IMR-90 (cell line): ENCODE measurements at places on chromosomes 1 and 21. TPM values are rescaled to one million over a fixed set of nuclear protein-coding genes. Genes with fewer than 3 reads are reported as not detected.
A peak's percentile ranks its signal among the peaks of the same experiment; 100 is the strongest.

DNA sequence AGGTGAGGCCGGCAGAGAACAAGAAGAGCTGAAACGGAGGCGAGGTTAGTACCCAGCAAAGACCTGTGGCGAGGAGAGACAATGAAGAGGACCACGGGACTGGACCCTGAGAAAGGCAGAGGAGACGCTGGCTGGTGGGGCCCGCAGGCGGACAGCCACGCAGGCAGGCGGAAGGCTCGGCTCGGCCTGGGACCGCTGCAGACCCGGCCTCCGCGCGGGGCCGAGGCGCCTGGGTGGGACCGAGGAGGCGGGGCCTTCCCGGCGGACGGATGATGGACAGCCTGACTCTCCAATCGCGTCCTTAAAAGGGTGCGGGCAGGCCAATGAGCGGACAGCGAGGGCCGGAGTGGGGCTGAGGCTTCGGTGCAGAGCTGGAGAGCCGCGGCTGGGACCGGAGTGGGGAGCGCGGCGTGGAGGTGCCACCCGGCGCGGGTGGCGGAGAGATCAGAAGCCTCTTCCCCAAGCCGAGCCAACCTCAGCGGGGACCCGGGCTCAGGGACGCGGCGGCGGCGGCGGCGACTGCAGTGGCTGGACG lies at the start of gene MPZL1:
Gene MPZL1, plus strand, starts transcription at position 366 of the 535 bp plus-strand sequence. CDS start 170 bp downstream, outside the sequence.
- DNase-seq = peak; percentile 92

DNA sequence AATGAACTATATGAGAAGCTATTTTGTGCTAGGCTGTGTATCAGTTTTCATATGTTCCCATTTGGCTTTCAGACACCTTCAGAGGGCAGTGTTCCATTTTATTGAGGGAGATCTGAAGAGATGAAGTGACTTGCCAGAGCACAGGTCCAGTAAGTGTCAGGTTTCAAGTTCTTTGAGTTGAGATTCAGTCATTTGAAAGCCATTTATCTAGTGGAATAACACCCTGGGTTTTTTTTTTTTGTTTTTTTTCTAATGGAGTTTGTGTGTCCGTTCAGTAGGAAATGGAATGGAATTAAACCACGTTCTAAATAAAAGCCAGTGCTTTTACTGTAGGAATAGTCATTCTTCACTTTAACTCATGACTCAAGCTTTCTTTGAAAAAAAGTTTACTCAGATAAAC lies 652.9 kb upstream of the USP24 start:
- peak; percentile 50 for DNase-seq

The IL19 gene
- not detected in 2 replicates for total RNA-seq

- DNase-seq = no peak
Measured at GRCh38 chr1:150267896-150268295, 920 bp downstream of the APH1A start.

The OR2T6 gene
- not detected in 2 replicates for total RNA-seq

DNA sequence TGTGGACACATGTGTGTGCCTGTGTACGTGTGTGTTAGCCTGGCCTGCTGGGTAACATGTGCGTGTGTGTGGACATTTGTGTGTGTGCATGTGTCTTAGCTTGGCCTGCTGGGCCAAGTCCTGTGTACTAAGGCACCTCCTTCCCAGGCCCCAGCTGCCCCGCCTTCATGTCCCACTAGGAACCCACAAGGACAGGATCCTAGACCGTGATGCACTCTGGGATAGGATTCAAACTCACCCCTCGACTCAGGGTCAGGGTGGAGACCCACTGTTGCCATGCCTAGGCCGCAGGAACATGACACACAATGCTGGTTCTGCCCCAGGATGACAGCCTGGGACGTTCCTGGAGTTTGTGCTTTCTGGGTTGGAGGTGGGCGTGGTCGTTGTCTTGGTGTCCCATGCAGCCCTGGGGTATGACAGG lies 89.9 kb upstream of the TMPRSS2 start:
- no peak for DNase-seq

- DNase-seq = peak; percentile 12
Measured at GRCh38 chr1:21012937-21013336, 163.8 kb downstream of the EIF4G3 start.

DNA sequence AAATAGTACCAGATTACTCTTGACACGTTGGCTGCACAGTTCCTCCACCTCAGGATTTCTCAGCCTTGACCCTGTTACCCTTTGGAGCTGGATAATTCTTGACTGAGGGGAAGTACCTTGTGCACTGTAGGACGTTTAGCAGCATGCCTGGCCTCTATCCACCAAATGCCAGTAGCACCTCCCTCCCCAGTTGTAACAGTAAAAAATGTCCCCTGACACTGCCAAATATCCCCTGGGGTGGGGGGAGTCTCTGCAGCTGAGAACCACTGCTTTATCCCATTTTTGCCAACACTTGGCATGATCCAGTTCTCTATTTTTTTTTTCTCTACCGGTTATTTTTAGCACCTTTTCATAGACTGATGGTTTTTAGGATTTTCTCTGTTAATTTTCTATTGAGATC lies 34.0 kb downstream of the C1orf198 start:
- DNase-seq = no peak

The BATF3 gene
- total RNA-seq = 1.6 and 2.2 TPM in 2 replicates

- no peak for DNase-seq
Measured at GRCh38 chr1:4267381-4268261, 367.5 kb upstream of the C1orf174 start.

DNA sequence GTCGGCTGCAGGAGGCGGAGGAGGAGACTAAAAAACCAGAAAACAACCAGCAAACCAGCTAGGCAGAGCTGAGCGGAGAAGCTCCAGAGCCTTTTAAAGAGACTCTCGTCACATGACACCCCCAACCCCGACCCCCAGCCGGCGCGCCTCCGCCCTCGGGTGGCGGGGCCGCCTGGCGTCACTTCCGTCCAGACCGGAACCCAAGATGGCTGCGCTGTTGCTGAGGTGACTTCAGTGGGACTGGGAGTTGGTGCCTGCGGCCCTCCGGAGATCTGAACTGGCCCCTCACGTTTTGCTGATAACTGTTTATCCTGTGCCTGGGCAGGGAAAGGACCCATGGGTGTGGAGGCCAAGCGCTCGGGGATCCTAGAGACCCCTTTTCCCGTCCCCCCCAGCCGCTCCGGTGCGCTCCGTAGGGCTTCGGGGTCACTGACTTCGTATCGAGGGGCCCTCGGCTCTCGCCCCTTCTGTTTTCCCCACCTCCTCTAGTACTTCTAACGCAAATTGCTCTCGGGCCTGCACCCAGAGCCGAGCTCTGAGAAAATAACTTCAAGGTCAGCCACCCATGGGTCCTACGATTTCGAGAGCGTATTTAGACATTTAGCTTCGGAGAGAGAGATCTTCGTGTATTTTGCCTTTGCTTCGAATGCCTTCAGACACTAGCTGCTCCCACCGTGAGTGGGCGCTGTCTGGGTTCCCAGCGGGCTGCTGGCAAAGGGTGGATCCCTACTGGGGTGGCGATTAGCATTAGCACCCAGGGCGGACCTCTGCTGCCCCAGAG lies at the start of gene SDHC:
Gene SDHC, plus strand, starts transcription at position 181 of the 781 bp plus-strand sequence. Its CDS starts 25 bp downstream, at position 206.
- DNase-seq = peak; percentile 85

The RAP1GAP gene
- under 0.01 TPM in 1 of 2 replicates, not detected in the other for total RNA-seq

- DNase-seq = no peak
Measured at GRCh38 chr1:67188137-67188536, 21.9 kb downstream of the IL23R start.

- DNase-seq = no peak
Measured at GRCh38 chr1:160548960-160549664, 26.1 kb upstream of the SLAMF6 start.

GRCh38 chr1:24104854-24105253 lies 7.1 kb downstream of the MYOM3 start:
- no peak for DNase-seq

The BSDC1 gene
- total RNA-seq = 50.8 and 60.4 TPM in 2 replicates

GRCh38 chr1:226787071-226787470 lies 48.0 kb upstream of the ITPKB start:
- no peak for DNase-seq
